ENCODE measurements at places on chromosomes 2 and 18. TPM values are rescaled to one million over a fixed set of nuclear protein-coding genes. Genes with fewer than 3 reads are reported as not detected.

HOXD3 gene
- total RNA-seq: 1.6 TPM

TMEM247 gene
- not detected for total RNA-seq

DNA sequence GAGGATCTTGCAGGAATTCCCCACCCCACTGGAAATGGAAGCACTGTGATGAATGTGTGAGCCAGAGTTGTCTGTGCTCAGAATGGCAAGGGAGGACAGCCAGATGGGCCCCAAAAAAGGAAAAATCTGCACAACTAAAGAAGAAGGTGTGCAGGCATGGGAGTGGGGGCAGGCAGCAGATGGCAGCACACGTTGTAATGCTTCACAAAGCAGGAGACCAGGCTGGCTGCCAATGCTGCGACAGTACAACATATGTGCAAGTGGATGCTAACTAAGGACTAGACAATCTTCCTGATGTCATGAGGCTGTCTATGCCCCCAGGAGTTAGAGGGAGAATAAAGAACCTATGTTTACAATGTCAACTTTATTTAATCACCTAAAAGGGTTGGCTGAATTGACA lies 27.2 kb downstream of the ST6GAL2 start:
- no peak for DNase-seq

OTOS gene
- not detected for total RNA-seq

GRCh38 chr2:11613297-11613696 lies 56.7 kb downstream of the NTSR2 start:
- DNase-seq: no peak

MDH1B gene
- total RNA-seq: 1.2 TPM

- no peak for DNase-seq
These were observed 1271.7 kb upstream of the SLC39A10 start for GRCh38 chr2:194385376-194385775.

DNA sequence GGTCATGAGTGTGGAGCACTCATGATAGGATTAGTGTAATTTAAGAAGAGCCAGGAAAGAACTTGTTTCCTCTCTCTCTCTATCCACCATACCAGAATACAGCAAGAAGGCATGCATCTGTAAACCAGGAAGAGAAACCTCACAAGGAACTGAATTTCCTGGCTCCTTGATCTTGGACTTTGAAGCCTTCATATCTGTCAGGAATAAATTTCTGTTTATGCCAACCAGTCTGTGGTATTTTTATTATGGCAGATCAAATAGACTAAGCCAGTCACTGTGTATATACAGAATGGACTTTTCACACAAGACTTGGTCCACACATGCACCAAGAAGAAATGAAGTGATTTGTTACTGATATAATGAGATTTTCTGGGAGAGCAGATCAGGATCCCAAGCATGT lies 930.1 kb upstream of the TMEFF2 start:
- DNase-seq: no peak

PJVK gene
- not detected for total RNA-seq

GRCh38 chr2:152441961-152442360 lies 107.0 kb downstream of the FMNL2 start:
- DNase-seq: no peak

DNA sequence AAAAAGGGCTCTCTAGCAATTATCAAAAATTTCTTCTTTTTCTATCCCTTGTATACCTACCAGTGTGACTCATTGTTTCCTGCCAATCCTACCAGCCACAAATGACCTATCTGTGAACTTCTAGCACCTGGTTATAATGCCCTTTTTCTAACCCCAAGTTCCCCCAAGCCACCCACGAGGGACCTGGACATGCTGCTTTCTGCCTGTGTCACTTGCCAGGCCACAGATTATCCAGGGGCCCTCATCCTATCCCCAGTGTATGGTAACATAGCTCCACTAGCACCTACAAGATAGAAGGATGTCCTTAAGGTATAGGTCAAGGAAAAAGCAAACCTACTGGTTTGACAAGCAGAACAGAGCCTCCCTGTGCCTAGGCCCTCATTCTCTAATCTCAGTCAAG lies 26.8 kb downstream of the AAK1 start:
- DNase-seq: peak; percentile 30
